G401 (cell line): ENCODE measurements at places on chromosomes 12 and 14.
A peak's percentile ranks its signal among the peaks of the same experiment; 100 is the strongest.

DNA sequence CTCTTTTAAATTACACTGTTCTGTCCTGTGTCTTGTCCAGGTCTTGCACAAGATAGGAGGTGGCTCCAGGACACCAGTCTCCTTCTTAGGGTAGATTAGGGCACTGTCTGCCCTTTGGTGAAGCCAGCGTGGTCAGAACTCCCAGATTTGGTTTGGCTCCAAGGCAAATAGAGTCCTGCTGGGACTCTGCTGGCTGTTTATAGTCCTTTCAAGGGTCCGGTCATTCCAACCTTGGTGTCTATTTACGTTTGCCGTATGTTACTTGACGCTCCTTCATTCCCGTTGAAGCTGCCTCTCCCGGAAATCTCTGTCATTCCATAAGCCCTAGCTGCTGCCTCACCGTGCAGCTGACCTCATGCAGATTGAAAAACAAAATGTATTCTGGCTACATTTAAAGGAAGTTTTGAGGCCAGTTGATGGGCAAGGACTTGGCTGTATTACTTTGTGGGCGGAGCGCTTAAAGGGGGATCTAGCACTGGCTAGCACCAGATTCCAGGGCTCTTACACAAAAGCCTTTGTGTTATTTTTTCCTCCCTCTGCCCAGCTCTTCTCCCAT is 180.6 kb downstream of the AKAP6 start:
- DNase-seq: peak; percentile 48

- no peak for DNase-seq
These were observed 21.3 kb upstream of the FAM234B start for GRCh38 chr12:13022851-13023271.

DNA sequence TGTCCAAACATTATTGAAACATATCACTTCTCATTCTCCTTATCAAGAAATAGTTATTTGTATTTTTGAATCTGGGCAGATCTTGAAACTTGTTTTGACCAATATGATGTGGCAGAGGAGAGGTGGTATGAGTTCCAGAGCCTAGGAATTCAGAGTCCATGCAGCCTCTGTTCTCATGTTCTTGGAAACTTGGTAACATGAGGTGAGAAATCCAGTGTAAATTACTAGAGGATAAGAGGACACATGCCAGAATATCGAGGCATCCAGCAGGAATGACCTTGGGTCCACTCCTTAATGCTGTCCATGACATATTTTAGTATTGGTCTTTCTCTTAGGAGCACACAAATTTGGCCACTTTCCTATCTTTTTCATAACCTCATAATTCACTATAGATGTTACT is 1374.6 kb downstream of the FSCB start:
- DNase-seq: no peak

DNA sequence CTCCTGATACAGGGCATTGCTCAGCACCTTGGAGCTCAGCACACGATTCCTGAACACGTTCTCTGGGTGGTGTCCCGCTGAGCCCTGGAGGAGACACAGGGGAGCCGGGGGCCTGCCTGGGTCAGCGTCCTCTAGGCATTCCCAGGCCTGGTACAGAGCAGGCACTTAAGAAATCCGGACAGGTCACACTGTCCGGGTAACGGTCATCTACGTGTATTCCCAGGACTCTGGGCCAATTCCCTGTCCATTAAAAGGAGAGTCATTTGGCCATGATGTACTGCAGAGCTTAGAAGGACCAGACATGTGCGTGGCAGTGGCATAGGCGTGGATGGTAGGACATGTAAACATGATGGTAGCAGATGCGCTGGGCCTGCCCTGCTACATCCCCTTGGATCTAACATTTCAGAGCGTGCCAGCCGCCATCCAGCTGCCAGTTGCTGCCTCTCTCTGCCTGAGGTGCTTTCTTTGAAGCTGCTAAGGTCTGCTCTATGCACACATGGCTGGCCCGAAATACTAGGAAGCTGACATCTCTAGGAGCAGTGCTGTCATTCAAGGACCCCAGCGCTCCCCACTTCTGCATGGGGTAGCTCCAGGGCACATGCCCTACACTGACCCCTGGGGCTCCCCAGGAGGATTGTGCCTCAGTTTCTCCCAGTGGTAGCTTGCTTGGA is 273.1 kb upstream of the RTL1 start:
- no peak for DNase-seq

DNA sequence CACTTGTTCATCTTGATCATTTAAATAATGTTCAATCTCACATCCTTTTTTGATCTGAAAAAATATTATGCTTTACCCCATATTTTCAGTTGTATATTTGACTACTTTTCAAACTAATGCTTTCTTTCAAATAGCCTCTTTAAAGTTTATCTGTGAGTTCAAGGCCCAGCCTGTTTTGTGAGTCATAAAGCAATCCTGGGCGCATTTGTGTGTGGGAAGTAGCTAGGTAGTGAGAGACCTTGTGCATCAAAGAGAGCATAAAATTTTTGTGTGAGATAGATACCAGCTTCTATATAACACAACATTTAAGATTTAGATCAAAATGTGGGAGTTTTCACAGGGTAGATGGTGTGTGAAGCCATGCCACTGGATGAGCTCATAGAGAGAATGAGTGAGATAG is 405.6 kb downstream of the NAV3 start:
- DNase-seq: no peak

DNA sequence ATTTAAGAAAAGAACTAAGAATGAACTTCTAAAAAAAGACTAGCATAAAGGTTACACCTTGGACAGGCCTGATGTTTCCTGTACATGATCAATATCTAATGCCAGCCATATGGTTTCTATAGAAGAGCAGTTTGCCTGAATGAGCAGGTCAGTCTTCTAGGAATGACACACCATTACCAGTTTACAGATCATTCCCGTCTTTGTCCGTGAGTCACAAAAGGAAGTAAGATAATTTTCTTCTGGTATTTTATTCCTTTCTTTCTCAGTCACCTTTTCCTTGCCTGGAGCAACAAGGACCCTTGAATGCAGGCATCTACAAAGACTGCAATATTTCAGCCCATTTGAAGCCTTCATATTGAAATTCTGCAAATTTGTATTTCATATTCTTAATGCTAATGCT is 44.6 kb upstream of the CNTN1 start:
- DNase-seq: no peak

DNA sequence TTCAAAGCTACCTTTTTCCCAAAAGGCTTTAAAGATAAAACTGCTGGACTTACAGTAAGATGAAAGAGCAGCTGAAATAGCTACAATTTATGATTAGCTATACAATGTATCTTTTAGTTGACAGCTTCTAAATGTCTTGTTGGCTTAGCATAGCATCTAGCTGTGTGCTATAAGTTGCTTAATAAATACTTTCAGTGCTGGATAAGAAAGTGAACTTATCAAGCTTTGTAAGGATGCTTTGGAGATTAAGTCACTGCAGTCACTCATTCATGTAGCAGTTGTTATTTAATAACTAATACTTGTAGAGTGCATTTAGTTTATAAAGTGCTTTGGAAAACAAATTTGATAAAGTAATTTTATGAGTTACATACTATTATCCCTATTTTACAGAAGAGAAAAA is 14.6 kb downstream of the CFAP54 start:
- DNase-seq: no peak

DNA sequence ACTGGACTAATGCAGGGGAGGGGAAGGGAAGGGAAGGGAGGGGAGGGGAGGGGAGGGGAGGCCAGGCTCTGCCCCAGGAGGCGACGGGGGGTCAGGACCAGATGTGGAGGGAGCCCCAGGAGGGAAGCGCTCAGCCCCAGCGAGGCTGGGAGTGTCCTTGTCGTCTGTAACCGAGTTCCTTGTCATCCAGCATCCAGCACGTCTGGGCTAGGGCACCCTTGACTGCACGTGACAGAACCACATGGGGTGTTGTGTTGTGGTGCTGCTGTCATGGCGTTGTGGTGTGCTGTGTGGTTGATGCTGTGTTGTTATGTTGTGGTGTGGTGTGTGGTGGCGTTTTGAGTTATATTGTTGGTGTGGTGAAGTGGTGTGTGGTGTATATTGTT is 28.4 kb upstream of the SFSWAP start:
- DNase-seq: no peak

- no peak for DNase-seq
These were observed 24.4 kb upstream of the SERPINA4 start for GRCh38 chr14:94536836-94537235.

DNA sequence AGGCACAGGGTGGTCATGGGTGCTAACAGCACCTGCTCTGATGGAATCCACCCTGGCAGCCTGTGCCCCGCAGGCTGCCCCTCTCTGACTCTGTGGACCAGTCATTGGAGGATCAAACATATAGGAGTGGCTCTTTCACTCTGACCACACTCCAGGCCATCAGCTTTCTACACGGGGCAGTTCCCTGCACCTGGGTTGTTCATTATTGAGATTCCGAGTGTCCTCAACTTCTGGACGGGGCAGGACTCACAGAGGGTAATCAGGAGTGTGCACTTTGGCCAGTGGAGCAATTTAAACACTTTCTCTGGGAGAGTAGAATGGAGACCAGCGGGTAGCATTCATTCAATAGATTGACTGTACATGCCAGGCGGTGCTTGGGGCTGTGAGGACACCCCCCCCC is 94.8 kb downstream of the NINJ2 start:
- no peak for DNase-seq

GRCh38 chr12:124677552-124678356 is 110.3 kb upstream of the NCOR2 start:
- no peak for DNase-seq

DNA sequence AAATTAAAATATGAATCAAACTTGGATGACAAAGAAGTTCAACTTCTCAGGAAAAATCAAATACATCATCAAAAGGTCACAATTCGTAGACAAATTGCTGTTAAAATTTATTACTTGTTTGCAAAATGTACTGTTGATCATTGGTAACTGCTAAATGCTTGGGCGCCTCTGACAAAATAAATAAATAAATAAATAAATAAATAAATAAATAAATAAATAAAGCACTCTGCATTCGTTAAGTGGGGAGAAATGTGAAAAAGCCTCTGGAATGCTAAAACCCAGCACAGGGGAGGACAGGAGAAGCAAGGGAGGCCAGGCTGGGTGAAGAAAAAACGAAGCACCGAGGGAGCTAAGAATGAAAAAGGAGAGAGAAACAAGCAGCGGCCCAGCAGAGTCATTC is 115.2 kb downstream of the BCL11B start:
- no peak for DNase-seq

DNA sequence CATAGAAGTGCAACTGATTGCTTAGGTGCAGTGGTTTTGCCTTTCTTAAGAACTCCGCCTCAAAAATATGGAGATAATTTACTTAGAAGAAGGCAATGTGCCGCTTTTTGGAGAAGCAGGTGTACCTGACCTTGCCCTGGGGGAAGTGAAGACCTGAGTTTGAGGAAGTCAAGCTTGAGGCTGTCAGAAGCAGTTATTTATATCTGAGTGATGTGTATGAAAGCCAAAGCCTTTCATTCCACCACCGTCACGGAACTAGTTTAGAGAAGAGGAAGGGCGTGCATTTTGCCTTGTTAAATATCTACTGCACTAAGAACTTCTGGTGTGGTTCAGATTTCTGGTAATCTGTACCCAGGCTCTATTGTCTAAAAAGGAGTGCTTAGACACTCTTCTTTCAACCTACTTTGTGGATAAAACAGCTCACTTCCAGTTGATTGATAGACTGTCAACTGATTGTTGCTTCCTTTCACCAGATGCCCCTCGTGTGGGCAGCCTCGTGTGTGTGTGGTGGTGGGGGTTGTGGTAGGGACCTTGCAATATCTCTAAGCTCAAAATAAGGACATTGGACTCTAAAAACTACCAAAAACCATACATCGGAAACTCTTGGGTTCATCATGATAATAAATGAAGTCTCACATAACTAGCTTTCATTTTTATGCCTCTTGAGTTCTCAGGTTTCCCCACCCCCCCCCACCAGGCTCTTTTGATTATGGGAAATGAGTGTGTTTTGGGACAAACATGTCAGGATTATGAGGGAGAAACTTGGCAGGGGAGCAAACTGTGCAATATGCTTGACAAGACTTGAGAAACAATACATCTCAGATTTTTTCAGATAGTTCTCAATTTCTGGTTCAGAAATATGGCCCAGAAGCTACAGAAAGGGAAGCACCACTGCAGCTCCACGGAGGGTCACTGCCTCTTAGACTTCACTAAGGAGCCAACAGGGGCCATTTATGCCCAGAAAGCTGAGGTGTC is 78.6 kb downstream of the ARF6 start:
- no peak for DNase-seq

GRCh38 chr12:49972129-49972528 is 618 bp upstream of the AQP6 start:
- DNase-seq: no peak

DNA sequence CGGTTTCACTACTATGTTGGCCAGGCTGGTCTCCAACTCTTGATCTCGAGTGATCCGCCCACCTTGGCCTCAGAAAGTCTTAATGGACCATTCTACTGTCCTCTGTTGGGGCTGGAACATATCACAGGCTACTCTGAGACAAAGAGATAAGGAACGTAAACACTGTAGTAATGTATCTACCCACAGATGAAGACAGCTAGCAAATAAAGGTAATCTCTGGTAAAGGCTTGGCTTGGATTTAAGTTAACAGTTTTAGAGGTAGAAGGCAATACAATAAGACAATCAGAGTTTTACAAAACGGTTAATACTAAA is 44.6 kb upstream of the ISM2 start:
- DNase-seq: no peak

GRCh38 chr12:113005762-113006161 is 27.4 kb downstream of the OAS2 start:
- DNase-seq: no peak

- no peak for DNase-seq
These were observed 126.4 kb downstream of the ATP23 start for GRCh38 chr12:58067610-58068387.

- peak; percentile 3 for DNase-seq
These were observed at the start of gene STON2 for GRCh38 chr14:81400202-81400678. STON2 (minus strand) TSS chr14:81400324; CDS start chr14:81398382, 1,942 bp downstream.
